Mesenchymal stem cell (in vitro differentiated cells and primary cell): ENCODE measurements at places on chromosomes 3 and 15.

DNA sequence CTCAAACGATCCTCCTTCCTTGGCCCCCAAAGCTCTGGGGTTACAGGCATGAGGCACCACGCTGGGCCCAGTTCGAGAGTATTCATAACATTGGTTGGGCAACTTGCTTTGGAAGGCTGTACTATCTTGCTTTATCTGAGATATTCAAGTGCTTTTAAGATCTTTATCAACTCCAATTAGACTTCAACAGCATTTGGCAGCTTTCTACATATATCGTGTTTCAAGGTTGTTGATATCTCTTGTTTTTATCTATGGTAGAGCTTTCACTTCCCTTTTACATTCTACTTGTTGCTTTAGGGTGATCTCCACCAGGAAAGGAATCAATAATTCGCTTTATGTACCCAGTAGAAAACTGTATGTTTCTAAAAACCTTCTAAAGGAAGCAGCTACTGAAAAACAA, 395.3 kb downstream of the IL5RA start:
- H3K27me3 ChIP-seq: no peaks in the 10 kb centered on the region
- H3K4me1 ChIP-seq: no peaks in the 10 kb centered on the region
- no peak overlapping the region for H3K27ac ChIP-seq
- no peaks in the 10 kb centered on the region for H3K36me3 ChIP-seq

DNA sequence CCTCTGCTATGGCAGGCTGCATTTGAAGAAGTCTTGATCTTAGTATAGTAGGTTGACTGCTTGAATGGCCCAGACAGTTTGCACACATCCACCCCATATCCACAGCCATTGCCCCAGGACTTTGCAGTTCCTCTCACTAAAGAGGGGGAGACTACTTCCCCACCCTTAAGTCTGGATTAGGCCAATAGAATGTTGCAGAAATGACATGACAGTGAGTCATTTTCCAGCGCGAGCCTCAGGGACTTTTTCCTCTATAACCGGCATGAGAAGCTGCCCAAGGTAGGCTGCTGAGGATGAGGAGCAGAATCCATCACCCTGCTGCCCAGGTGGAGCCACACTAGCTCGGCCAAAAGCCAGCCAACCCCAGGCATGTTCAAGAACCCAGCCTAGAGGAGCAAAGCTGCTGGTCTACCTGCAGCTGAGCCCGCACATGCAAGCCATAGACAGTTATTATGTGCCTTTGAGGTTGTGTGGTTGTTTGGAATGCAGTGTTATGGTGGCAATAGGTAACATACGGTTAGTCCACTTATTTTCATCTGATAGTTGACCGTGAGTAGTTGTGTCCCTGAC, 113.9 kb downstream of the TLE3 start:
- no peak for DNase-seq
- H3K4me3 ChIP-seq: no peak overlapping the region
- peaks cover 10% of the 10 kb centered on the region for H3K4me1 ChIP-seq
- no peak overlapping the region for H3K27ac ChIP-seq
- peaks cover 43% of the 10 kb centered on the region for H3K27me3 ChIP-seq

DNA sequence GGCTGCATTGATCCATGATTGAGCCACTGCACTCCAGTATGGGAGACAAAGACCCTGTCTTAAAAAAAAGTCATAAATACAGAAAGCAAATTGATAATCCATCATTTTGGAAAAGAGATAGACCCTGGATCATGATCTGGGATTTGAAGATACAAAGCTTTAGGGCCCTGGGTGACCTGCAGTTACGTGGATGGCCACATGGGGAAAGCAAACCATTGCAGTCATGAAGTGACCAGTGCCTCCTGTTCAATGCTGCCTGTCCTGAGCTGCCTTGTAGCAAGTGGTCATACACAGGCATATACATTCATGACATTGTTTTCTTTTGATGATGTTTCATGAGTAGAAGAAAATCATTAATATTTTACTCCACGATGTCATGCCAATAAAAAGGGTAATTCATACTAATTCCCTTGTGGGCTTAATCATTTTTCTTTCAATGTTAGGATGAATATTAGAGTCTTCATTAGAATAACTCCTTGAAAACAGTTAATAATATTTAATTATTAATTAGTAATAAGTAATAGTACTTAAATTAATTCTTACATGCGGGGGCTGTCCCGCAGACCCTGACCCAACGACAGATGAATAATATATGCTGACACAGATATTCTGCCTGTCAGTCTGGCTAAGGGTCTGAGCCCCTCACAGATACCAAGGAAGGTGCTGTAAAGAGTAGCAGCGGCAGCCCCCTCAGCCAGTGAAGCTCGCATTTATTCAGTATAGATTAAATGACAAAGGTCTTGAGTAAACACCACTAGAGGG, 109.0 kb upstream of the UNC13C start:
- no peak for DNase-seq
- H3K27ac ChIP-seq: no peak overlapping the region
- H3K36me3 ChIP-seq: no peaks in the 10 kb centered on the region
- no peaks in the 10 kb centered on the region for H3K4me1 ChIP-seq

DNA sequence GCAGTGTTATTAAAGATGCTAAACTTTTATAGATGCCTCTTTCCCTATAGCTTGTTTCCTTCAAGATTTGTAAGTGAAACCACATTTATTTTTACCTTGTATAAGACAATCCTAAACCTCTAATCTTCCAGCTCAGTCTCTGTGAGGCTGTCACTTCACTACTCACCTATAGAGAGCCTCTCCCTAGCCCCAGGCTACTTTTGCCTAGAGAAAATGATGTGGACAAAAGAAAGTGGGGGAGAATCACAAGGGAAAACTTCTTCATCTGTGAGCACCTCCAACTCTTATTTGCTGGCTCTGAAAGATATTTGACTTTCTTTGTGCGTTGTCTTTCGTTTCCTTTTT, 74.9 kb upstream of the SCN5A start:
- no peaks in the 10 kb centered on the region for H3K36me3 ChIP-seq
- DNase-seq: no peak
- no peak overlapping the region for H3K27ac ChIP-seq
- H3K4me1 ChIP-seq: peaks cover 1% of the 10 kb centered on the region
- no peak overlapping the region for H3K4me3 ChIP-seq
- no peaks in the 10 kb centered on the region for H3K27me3 ChIP-seq

GRCh38 chr3:22225161-22225560, 474.2 kb upstream of the ZNF385D start:
- H3K27ac ChIP-seq: no peak overlapping the region
- H3K27me3 ChIP-seq: no peaks in the 10 kb centered on the region
- no peaks in the 10 kb centered on the region for H3K36me3 ChIP-seq
- no peak overlapping the region for H3K4me3 ChIP-seq

DNA sequence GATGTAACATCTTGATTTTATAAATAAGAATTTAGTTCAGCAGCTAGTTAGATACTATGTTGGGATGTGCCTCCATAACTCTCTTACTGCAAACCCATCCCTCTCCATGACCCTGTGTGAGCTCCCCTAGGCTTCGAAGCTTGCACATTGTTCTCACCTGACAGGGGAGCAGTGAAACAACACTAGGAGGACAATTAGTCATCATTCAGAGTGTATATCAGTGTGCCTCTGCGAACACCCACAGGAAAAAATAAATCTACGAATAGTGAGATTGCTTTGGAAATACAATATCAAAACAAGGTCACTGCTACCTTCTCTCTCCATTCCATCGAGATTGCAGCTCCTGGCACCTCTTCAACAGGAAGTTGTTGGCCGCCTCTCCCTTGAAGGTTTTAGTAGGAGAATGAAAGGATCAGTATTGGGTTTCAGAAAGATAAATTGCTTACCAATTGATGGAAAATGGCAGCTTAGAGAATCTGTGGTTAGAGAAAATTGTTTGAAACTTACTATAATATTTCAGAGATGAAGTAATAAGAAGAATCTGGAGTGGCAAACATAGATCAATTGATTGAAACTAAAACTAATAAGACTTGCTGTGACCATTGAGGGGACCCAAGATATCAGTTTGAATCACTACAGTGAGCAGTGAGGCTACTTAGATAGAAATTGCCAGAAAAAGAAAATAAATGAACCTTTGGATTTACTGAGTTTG, 103.2 kb downstream of the CHL1 start:
- DNase-seq: no peak
- no peaks in the 10 kb centered on the region for H3K4me1 ChIP-seq
- no peak overlapping the region for H3K27ac ChIP-seq
- H3K36me3 ChIP-seq: no peaks in the 10 kb centered on the region

- DNase-seq: peak; percentile 37
- H3K27ac ChIP-seq: no peak overlapping the region
- no peaks in the 10 kb centered on the region for H3K36me3 ChIP-seq
Observed at GRCh38 chr15:38867556-38867955, 302.9 kb upstream of the RASGRP1 start.

DNA sequence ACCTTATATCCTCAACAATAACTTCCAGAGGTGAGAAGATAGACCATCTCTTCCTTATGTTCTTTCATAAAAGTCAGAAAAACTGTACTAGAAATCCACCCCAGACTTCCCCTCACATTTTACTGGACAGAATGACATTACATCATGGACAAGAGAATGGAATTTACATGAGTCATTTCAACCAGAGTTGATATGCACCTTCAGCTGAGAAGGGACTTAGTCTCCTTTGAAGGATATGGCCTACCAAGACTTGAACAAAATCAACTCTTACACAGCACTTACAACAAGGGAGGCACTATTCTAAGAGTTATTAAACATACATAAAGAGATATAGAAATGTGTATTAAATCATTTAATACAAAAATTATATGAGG, 380.0 kb upstream of the DPH6 start:
- no peaks in the 10 kb centered on the region for H3K36me3 ChIP-seq
- no peaks in the 10 kb centered on the region for H3K4me1 ChIP-seq
- no peak overlapping the region for H3K27ac ChIP-seq

DNA sequence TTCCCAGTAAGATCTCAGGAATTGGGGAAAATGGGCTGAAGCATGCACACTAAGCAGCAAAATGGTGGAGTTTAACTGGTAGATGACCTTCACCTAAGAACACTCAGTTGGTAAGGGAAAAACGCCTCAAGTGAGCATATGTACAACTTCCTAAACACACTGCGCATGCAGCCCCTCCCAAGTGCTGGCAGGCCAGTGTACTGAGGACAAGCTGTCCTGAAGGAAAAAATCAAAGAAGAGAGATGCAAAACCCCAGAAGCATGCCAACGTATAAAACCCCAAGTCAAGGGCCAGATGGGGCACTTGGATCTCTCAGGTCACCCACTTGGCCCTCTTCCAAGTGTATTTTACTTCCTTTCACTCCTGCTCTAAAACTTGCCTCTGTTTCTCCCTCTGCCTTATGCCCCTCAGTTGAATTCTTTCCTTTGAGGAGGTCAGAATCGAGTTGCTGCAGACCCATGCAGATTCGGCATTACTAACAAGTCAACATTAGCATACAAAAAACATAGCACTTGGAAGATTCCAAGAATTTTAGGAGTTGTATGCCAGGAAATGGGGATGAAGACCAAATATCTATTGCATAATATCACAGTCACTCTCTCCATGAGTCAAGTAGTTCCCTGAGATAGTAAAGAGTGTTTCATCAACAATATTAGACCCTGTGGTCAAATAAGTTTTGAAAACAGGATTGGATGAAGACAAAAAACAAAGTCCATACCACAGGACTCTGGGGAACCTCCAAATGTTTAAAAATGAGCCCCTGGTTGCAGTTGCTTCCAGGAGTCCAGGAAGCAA, 10.8 kb upstream of the FYCO1 start:
- peak overlapping the region; percentile 17 for H3K4me3 ChIP-seq
- peak; percentile 79 for DNase-seq
- peaks cover 2% of the 10 kb centered on the region for H3K27me3 ChIP-seq

- H3K27ac ChIP-seq: peak overlapping the region; percentile 89
- H3K36me3 ChIP-seq: no peaks in the 10 kb centered on the region
- peak; percentile 92 for DNase-seq
- no peaks in the 10 kb centered on the region for H3K27me3 ChIP-seq
Observed at GRCh38 chr3:186021673-186022362, 84.0 kb upstream of the TRA2B start.

DNA sequence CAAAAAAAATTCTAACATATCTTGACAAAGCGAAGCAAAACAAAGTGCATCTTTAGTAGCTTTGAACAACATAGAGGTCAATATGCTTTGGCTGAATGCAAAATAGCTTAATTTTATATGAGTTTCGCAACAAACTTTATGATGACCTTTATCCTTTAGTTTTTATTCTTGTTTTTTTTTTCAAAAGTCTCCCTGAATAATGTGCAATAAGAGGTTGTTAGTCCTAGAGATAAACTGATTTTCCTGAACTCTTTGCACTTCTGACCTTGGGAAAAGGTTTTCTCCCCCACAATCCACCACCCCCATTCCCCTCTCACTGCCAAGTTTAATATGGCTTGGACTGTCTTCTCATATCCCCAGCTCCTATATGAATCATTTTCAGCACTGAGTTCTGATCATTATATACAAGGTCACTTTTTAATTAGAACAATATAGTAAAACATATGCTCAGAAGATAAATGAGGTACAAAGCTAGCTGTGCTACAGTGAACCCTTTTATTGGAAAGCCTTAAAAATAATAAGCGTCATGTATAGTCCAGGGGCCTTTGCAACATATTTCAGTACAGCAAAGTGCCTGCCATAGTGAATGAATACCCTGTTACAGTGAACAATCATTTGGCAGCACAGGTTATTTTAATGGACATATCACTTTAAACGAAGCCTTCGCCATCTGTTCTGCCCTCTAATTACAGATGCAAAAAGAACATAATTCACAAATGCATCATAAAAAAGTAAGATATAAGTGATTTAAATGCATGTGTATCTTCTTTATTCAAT, 496.3 kb upstream of the NR2F2 start:
- H3K4me3 ChIP-seq: no peak overlapping the region
- H3K36me3 ChIP-seq: no peaks in the 10 kb centered on the region
- H3K27ac ChIP-seq: no peak overlapping the region
- H3K4me1 ChIP-seq: no peaks in the 10 kb centered on the region

DNA sequence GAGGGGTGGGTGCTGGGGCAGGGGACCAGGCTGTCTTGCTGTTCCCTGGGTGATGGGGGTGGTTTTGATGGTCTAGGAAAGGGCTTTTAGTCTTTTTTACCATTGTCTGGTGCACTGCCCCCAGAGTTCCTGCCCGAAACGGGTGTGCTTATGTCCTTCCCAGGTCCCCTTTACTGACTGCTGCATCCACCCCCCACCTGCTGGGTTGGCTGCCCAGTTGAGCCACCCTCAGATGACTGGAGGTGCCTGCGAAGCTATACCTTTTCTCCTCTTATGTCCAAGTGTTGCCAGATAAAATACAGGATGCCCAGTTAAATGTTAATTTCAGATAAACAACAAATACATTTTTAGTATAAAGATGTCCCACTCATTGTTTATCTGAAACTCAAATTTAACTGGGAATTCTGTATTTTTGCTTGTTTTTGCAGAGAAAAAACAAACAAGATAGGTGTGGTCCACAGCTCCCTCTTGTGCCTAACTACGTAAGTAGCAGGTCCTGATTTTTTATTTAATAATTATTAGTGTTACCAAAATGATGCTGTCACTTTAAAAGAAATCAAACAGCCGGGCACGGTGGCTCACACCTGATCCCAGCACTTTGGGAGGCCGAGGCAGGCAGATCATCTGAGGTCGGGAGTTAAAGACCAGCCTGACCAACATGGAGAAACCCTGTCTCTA, 6.1 kb upstream of the RPP14 start:
- peaks cover 46% of the 10 kb centered on the region for H3K27me3 ChIP-seq
- peak; percentile 48 for DNase-seq
- no peak overlapping the region for H3K4me3 ChIP-seq
- H3K36me3 ChIP-seq: no peaks in the 10 kb centered on the region
- no peak overlapping the region for H3K27ac ChIP-seq
- H3K4me1 ChIP-seq: no peaks in the 10 kb centered on the region

GRCh38 chr3:181534781-181535221, 176.9 kb upstream of the SOX2 start:
- no peak for DNase-seq
- no peaks in the 10 kb centered on the region for H3K27me3 ChIP-seq
- H3K36me3 ChIP-seq: no peaks in the 10 kb centered on the region
- no peak overlapping the region for H3K27ac ChIP-seq
- H3K4me1 ChIP-seq: no peaks in the 10 kb centered on the region

GRCh38 chr3:135567223-135567622, 398.3 kb upstream of the PPP2R3A start:
- H3K27me3 ChIP-seq: no peaks in the 10 kb centered on the region
- no peaks in the 10 kb centered on the region for H3K36me3 ChIP-seq
